Tongue (tissue), 3 donors: ENCODE measurements at places on chromosomes 3 and 15.

GRCh38 chr3:150968341-150969035 is 4.0 kb downstream of the CLRN1 start:
- no peak for DNase-seq

- no peak for DNase-seq
These were observed 40.8 kb upstream of the ATP2B2 start for GRCh38 chr3:10546181-10546624.

GRCh38 chr3:137588871-137589270 is 175.2 kb upstream of the SOX14 start:
- DNase-seq: no peak

DNA sequence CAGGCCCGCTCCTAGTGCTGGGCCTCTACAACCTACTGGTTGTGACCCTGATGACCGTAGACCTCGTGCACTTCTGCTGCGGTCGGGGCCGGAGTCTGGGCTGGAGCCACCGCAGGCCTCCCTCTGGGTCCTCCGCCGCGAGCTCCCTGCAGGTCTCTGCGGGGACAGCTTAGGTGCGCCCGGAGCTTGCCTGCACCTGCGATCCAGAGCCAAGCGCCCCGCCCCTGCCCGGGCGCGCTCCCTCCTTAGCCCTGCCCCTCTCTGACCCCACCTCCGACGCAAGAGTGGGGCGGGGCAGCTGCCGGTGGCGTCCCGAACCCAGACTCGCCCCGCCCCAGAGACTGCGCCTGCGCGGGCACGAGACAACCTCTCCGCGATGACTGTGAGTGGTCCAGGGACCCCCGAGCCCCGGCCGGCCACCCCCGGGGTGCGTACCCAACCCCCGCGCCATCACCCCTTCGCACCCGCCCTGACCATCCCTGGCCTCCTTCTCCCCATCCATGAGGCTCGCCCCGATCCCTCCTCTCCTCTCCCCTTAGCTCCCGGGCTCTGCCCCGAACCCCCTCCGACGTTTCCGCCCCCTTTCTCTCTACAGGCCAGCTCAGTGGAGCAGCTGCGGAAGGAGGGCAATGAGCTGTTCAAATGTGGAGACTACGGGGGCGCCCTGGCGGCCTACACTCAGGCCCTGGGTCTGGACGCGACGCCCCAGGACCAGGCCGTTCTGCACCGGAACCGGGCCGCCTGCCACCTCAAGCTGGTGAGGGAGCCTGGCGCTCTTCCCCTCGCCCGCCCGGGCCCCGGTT is at the start of gene UNC45A:
Gene UNC45A, plus strand, starts transcription at position 337 of the 803 bp plus-strand sequence. Its CDS starts 40 bp downstream, at position 377.
- peak; percentile 96 for DNase-seq

DNA sequence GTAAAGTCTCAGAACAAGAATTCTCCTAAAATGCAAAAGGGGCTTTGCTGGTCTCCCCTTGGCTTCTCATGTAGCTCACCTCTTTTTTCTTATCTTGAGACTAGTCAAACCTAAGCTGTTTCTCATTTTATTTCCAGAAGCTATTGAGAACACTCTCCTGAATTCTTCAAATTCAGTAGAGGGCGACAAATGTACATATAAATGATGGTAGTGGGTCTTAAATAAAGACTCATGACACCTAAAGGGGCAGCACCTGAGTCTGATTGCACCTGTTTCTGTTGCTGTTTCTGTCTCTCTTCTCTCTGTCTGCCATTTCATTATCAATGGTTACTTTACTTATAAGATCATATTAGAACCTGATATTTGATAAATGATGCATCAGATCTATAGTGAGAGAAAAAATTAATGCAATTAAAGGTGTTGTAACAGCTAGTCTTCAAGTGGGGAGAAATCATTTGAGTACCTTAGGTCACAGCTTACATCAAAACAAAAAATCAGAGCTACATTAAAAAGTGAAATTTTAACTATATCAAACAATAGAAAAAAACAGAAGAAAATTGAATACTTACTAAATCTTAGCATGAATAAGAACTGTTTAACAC is 7.0 kb downstream of the ADIPOQ start:
- DNase-seq: peak; percentile 59

- no peak for DNase-seq
These were observed 4.0 kb upstream of the ZNF639 start for GRCh38 chr3:179318876-179319275.
